CD4-positive, alpha-beta T cell treated with Interleukin-12 subunit alpha and Interleukin-12 subunit beta, for 1 hour (primary cell): ENCODE measurements at places on chromosomes 5 and 9.

GRCh38 chr5:178308541-178309092 is 76.0 kb upstream of the PHYKPL start:
- no peak for DNase-seq

GRCh38 chr5:75734913-75735789 is 17.9 kb upstream of the POC5 start:
- DNase-seq, result peak; percentile 8

- no peak for DNase-seq
Observed at GRCh38 chr9:126991183-126991582, 76.6 kb downstream of the RALGPS1 start.

DNA sequence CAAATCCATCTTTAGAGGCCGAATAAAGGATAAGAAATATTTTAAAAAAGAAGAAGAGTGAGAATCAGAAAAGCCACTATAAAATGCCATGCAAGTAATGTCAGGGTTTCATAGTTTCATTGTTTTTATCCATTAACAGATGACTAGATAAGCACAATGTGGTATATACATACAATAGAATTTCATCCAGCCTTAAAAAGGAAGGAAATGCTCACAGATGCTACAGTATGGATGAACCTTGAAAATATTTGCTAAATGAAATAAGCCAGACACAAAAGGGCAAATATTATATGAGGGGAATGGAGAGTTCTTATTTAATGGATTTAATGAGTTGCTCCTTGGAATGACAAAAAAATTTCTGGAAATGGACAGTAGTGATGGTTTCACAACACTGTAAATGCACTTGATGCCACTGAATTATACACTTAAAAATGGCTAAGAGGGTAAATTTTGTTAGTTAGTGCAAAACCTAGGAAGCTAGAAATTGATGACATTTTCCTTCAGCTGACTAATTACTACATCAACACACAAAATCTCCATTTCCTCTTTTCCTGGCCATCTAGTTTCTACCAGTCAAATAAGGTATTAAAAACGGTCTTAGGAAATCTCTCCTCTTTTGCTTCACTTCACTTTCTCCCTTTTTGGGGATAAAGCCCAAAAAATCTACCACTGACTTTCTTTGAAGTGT is 86.6 kb downstream of the GNA14 start:
- no peak for DNase-seq

GRCh38 chr9:121399126-121399882 is 29.3 kb upstream of the STOM start:
- DNase-seq, result no peak

DNA sequence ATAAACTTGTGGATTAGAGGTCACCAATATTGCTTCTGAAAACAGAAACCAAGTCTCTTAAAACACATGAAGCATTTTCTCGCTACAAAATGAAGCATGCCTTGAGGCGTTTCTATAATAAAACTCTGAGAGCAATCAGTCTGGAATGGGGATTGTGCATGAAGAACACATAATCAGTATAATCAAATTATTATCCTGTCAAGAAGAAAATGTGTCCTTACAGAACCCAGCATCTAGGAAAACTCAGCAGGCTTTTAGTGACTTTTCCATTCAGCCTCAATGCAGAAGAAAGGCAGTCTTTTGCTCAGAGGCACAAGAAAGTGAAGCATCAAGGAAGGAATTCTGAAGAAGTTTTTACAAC is 121.9 kb downstream of the CDH18 start:
- DNase-seq, result no peak

GRCh38 chr9:124208571-124208970 is 49.2 kb upstream of the NEK6 start:
- DNase-seq, result peak; percentile 23

- no peak for DNase-seq
Observed at GRCh38 chr5:148147415-148147814, 20.9 kb upstream of the SPINK14 start.

GRCh38 chr9:98378206-98378780 is 122.8 kb upstream of the TBC1D2 start:
- no peak for DNase-seq

DNA sequence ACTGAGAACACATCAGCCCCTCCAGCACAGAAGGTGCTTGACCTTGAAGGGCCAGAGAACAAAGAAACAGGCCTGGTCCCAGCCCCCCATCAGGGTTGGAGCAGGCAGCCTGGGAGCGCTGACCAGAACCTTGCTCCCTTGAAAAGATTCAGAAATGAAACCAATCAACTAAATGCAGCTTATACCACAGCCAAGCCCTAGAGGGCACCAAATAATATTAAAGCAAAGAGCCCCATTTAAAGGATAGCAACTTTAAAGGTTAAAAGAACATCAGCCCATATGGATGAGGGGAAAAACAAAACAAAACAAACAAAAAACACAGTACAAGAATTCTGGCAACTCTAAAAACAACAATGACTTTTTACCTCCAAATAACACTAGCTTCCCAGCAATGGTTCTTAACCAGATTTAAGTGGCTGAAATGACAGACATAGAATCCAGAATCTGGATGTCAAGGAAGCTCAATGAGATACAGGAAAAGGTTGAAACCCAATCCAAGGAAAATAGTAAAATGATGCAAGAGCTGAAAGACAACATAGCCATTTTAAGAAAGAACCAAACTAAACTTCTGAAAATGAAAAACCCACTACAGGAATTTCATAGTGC is 471.9 kb downstream of the MTRR start:
- no peak for DNase-seq

DNA sequence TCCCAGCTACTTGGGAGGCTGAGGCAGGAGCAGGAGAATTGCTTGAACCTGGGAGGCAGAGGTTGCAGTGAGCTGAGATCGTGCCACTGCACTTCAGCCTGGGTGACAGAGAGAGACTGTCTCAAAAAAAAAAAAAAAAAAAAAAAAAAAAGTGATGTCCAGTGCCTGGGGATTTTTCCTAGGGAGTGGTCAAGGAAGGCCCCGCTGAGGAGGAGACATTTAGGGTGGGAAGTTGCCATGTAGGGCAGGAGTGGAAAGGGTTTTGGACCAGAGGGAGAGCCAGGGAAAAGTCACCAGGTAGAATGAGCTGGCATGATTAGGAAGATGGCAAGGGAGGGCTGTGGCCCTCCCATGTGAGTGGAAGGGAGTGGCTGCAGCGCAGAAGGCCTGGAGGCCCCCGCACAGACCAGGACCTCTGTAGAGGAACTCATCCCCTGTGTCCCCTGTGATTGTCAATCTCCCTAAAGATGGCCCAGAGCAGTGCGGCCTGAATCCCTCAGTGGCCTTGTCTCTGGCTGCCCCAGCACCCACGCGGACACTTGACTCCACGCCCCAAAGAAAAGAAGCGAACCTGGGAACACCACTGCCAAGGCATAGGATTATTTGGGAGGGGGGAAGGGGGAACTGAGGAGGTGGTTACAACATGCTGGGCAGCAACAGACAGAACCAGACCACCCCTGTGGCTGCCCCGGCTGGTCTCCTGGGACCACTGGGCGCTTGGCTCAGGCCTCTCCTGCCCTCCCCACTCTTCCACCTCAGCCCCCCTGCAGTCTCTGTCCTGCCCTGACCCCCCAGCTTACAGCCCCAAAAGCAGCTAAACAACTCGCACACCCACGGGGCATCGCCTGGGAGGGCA is 2.6 kb upstream of the SQSTM1 start:
- no peak for DNase-seq

DNA sequence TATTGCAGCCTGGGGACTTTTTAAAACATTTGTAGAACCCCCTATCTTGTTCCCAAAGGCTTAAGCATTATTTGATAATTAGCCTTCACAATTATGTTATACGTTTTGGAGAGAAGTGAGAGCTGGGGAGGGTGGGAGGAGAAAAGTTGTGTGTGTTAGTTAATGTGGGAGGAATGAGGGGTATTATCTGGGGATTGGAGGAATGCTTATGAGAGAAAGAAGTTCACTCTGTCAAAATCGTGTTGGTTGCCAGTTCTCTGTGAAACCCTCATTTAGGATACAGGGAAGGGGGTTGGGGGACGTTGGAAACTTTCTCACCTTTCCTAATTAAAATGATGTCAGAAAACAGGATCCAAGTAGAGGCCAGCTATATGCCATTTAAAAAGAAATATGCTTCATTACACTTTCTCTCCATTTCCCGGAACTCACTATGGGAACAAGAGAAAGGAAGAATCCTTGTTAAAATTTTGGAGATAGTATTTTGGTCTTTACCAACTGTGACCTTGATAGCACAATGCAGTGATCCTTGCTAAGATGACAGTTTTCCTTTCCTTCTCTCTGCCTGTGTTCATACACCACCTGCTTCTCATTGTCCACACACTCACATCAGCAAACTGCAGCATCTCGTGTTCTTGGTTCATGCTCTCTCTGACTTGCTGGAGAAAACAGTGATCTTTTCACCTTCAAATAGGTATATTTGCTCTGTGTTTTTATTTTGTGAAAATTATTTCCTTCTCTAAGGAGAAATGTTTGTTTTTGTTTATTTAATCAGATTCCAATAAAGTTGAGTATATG is 336.7 kb upstream of the CLINT1 start:
- no peak for DNase-seq

DNA sequence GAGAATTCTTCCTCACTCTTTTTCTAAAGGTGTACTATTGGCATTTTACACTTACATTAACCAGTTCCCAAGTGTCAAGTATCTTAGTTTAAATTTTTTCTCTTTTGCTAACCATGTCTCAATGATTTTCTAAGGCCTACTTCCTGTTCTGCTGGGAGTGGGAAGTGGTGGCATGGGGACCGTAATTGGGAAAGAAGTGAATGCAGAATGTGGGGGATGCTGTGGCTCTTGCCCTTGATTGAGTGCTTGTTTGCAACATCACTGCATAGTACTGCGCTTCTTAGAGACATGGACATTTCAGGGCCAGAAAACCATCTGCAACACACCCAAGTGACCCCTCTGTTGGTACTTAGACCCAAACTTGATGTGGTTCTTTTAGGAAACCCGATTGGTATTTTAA is 32.8 kb downstream of the MRRF start:
- DNase-seq, result no peak

DNA sequence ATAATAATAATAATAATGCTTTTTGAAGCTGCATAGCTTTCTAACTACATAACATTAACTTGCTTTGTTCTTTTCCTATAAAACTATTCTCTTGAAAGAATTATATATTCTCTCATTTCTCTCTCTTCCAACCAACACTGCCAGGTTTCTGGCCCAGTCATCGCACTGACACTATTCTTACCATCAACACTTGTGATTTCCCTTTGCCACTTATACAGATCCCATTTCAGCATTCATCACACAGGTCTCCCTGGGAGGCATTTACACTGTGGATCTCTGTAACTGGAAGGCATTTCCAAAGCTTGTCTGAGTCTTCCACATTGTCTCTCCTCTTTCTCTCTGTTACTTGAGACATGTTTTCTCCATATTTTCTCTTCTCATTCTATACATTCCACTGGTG is 777.8 kb upstream of the ACO1 start:
- DNase-seq, result no peak

GRCh38 chr5:38639377-38640358 is 83.2 kb upstream of the LIFR start:
- no peak for DNase-seq

- DNase-seq, result no peak
Observed at GRCh38 chr5:115542086-115542485, 2.5 kb downstream of the FEM1C start.

DNA sequence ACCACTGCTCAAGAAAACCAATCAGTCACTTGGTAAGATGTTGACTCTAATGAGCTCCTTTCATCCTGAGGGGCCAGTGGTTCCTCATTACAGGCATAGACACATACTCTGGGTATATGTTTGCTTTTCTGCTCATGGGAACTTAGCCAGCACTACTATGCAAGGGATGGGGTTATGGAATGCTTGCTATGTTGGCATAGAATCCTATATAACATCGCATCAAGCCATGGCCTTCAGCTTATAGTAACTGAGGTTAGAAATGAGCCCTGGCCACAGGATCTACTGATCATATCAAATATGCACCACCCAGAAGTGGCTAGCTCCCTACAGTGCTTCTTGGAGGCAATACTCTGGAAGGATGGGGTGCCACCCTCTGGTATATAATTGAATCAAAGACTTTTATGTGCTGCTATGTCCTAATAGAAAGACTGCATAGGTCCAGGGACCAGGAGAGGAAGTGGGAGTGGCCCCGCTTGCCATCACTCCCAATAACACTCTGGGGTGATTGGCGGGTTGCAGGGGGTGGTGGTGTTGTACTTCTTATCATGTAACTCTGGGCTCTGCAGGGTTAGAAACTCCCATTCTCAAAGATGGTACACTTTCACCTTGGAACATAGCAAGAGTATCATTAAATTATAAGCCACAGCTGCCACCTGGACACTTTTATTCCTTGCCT is 70.3 kb downstream of the ZNF366 start:
- DNase-seq, result no peak

- no peak for DNase-seq
Observed at GRCh38 chr5:126921241-126922091, 108.9 kb downstream of the MARCHF3 start.
